Heart right ventricle (tissue), 16 donors: ENCODE measurements at places on chromosomes 3 and 15. TPM values are rescaled to one million over a fixed set of nuclear protein-coding genes. Genes with fewer than 3 reads are reported as not detected.

DNA sequence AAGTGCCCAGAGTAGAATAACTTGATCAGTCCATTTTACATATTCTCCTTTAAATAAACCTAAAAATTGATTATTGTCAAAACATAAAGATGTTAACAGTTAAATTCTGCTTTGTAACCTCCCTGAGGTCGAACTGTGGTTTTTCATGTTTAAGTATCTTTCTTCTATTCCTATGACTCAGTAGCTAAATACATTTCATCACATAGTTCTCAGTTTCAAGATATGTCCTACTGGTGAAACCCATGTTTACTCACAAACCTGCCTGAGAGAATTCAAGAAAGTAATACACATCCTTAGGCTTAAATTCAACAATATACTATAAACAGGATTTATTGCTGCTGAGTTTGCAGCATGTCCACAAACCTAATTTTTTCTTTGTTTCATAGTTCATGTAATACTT lies 692.9 kb downstream of the ZPLD1 start:
- no peak for DNase-seq

- no peak for DNase-seq
These were observed 371.4 kb downstream of the SOX2 start for GRCh38 chr3:182083112-182083511.

DNA sequence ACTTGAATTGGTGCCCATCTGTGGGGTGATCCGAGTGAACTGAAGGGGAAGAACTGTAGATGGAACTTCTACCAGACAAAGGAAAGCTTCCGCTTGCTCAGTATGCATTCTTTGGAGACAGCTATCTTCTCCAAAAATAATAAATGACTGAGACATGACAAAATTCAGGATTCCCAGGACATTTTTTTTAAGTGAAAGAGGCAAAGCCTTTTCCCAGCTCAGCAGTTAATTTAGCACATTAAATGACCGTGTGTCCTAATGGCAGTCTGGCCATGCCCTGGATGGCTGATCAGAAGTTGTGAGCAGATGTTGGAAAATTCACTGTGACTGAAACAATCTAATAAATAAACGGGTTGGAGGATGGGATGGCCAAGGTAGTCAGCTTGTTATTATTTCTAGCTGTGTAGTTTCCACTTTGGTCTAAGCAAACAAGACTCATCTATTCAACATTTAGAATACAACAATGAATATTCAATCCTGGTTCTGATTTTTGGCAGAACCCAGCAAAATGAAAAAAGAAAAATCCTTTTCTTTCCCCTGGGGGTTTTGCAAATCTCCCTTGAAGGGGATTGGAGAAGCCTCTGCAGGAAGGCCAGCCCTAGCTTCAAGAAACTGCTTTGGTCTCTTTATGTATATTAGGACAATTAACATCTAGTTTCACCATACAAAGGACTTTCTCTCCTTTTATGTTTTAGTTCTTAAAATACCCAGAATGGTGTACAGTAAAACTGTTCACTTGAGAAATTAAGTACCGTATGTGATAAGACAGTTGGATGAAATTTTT lies 540.9 kb upstream of the MDFIC2 start:
- no peak for DNase-seq

GRCh38 chr15:38496151-38496550 lies 42.2 kb downstream of the FAM98B start:
- no peak for DNase-seq

DNA sequence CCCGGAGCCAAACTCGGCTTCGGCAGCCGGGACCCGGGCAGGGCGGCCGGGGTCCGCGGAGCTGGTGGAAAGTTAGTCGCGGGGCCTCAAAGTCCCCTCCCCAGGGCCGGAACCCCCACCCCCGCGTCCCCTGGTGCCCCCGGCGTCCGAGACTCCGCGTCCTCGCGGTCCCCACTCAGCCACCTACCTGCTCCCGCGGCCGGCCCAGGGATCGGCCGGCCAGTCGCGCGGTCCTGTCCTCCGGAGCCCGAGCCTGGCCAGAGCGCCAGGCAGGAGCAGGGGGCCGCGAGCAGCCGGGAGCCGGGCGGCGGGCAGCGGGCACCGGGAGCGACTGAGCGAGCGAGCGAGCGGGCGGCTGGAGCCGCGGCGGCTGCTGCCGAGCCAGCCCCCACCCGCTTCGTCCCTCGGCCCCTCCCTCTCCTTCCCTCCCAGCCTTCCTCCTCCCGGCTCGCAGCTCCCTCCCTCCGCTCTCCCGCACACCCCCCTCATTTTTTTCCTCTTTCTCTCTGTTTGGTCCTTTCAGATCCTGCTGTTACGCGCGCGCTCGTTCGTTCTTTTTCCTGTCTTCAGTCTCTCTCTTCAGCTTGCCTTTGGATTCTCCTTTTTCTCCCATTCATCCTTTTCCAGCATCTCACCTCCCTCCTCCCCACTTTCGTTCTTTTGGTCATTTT lies at the start of gene MEGF11:
Gene MEGF11 (minus strand): TSS at position 333 of the 671 bp plus-strand sequence. CDS start 125,347 bp downstream, outside the sequence.
- DNase-seq: no peak

DNA sequence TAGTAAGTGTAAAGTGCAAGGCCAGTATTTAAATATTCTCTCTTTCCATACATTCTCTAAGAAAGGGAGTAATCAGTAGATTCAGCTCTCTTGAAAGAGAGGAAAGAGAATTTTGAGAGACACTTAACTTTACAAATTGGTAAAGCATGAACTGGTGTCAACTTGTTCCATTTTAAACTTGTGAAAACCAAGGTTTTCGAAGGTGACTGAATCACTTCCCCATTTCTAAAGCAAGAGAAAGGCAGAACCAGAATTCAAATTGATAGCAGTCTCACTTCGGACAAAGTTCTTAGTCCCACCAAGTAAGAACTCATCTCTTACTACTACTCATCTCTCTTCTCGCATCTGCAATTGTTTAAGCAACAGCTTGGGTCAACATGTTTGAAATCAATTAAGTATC lies 22.4 kb downstream of the TJP1 start:
- no peak for DNase-seq

DNA sequence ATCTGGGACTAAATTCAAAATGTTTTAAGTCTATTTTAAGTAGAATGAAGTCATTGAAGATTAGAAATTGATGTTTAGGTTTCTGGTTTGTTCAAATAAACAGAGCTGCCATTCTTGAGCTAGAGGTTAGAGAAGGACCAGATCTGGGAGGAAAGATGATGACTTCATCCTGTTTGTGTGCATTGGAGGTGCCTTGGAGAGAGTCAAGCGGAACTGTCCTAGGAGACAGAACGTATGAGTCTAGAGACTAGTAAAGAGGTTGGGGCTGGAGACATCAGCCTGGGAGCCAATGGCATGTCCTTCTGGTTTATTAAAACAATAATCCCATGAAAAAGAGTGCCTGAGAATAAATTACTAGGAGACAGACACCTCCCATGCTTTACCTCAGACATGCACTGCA lies 303.4 kb downstream of the KBTBD8 start:
- no peak for DNase-seq

GRCh38 chr3:28846971-28847478 lies 433.8 kb upstream of the RBMS3 start:
- no peak for DNase-seq

DNA sequence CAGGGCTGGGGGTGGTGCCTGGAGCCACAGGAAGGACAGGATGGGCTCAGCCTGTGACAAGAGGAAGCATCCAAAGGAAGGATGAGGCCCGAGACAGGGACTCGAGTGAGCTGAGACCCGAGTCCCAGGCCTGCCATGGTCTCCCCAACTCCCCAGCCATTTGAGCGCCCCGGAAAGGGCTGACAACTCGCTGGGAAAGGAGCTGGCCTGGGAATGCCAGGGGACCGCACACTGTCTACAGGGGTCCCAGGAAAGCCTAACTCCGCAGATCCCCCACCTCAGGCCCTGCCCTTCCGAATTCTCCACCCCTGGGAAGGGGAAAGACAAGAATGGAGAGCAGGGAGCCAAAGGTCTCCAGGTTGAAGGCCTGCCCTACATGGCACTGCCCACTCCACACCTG lies 21.0 kb upstream of the SHISA5 start:
- no peak for DNase-seq

- no peak for DNase-seq
These were observed 133.6 kb upstream of the ABHD17C start for GRCh38 chr15:80561500-80561899.

GRCh38 chr3:74518610-74519009 lies 95.8 kb downstream of the CNTN3 start:
- DNase-seq: no peak

DNA sequence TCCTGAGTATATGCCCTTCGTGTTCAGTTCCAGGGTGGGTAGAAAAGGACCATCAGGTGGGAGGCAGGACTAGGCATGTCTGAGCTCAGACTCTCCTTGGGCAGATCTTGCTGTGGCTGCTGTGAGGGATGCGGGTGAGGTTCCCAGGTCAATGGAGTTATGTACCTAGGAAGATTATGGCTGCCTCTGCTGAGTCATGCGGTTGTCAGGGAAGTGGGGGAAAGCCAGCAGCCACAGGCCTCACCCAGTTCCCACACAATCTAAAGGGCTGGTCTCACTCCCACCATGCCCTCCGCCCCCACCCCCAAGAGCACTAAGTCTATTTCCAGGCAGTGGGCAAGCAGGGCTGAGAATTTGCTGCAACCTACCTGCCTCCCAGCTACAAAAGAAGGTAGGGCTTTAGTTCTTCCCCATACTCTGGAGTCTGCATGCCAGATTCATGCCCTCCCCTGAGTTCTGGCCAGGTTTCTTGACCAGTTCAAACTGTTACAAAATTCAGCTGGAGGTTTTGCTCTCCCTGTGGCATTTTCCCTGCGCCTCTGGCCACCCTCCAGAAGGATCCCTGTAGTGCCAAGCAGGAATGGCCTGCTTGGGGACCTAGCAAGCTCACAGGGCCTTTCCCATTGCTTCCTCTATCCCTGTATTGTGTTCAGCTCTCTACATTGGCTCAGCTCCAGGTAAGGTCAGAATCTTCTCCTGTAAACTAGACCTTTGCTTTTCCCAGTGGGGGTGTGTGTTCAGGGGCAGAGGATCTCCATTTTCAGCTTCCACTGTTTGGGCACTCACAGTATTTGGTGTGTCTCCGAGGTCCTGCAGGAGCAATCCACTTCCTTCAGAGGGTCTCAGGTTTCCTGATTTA lies 12.7 kb upstream of the TMCO5A start:
- DNase-seq: no peak

DNA sequence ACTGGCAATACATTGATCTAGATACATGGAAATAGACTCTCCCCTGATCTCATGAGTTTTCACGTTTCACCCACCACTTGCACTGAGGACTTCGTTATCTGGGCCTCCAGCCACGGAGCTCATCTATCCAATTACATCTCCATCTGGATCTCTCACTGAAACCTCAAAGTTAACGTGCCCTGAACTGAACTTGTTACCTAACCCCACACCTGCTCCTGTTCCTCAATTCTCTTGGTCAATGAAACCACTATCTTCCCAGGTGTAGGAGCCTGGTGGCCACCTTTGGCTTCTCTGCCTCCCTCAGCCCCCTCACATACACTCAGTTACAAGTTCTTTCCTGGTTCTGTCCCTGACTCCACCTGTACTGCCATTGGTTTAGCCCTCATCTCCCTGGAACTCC lies 9.7 kb downstream of the DGKG start:
- no peak for DNase-seq

DNA sequence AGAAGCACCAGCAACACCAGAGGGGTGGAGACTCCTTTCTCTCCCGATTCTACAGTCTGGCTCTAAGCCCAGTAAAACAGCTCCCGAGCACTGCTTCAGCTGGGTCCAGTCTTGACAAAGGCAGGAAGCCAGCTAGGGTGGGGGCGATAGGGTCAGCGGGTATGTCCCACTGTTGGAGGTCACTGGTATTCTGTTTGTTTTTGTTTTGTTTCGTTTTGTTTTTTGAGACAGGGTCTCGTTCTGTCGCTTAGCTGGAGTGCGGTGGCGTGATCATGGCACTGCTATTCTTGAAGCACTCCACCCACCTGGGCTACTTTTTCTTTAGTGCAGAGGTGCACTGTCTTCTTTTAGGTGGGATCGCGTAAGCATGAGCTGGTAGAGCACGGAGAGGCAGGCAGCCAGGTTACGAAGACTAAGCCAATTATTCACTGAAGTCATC lies 16.3 kb downstream of the GCSAM start:
- DNase-seq: peak; percentile 49

DNA sequence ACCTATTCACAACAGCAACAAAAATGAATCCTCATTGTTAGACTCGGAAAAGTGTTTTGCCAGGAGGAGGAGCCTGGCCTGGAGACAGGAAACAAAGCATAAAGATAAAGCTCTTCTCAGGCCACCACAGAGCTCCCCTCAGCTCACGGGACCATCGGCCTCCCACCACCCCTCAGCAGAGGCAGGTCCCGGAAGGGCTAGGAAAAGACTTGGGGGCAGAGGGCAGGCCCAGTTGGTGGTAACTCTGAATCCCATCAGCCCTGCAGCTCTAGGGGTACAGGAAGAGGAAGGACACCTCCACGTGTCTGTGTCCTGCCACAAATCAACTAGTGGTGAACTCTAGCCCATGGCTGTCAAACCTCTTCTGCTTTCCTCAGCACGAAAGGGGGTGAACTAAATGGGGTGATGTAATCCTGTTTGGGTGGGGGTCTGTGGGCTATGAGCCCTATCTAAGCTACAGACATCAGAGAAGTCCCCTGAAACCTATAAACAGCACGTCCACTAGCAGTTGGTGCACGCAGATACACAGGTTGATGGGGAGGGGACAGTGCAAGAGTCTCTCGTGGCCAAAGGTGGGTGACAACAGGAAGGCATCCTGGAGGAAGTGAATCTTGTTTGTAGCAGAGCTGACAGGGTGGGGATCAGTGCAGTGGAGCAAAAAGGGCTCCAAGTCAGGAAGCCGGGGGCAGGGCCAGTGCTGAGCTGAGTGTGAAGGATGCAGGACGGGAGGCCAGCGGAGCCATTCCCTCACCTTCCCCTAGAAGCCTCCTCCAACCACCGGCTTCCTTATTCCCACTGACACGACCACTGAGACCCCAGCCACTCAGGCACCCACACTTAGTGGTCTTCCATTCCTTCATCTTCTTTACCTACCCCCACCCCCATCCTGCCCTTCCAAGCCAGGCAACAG lies 111.1 kb upstream of the HACD2 start:
- DNase-seq: no peak

PRR20G gene
- total RNA-seq: not detected

NR2F2 gene
- total RNA-seq: 13.9 TPM

CDC25A gene
- 3.1 TPM for total RNA-seq

ALG1L2 gene
- not detected for total RNA-seq

OR5K2 gene
- not detected for total RNA-seq

GOLGA8H gene
- 0.14 TPM for total RNA-seq

GDPGP1 gene
- 13.0 TPM for total RNA-seq
